ENCODE measurements at places on chromosomes 1 and 21.

DNA sequence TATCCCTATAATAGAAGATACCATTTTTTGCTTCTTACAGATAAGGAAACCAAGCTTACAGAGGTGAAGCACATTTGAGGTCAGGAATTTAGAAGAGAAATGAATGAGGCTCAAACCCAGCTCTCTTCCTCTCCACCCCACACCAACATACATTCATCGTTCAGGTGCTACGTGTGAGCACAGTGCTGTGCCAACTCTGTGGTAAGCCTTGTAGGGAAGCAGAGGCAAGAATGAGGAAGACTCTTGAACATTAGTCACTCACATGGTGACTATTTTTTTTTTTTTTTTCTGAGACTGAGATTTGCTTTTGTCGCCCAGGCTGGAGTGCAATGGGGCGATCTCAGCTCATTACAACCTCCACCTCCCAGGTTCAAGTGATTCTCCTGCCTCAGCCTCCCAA lies 314.0 kb downstream of the NTNG1 start:
- no peak for DNase-seq

- no peak for DNase-seq
Measured at GRCh38 chr1:25704267-25704691, 87.7 kb downstream of the MAN1C1 start.

- no peak for DNase-seq
Measured at GRCh38 chr1:4175566-4176405, 275.7 kb upstream of the C1orf174 start.

DNA sequence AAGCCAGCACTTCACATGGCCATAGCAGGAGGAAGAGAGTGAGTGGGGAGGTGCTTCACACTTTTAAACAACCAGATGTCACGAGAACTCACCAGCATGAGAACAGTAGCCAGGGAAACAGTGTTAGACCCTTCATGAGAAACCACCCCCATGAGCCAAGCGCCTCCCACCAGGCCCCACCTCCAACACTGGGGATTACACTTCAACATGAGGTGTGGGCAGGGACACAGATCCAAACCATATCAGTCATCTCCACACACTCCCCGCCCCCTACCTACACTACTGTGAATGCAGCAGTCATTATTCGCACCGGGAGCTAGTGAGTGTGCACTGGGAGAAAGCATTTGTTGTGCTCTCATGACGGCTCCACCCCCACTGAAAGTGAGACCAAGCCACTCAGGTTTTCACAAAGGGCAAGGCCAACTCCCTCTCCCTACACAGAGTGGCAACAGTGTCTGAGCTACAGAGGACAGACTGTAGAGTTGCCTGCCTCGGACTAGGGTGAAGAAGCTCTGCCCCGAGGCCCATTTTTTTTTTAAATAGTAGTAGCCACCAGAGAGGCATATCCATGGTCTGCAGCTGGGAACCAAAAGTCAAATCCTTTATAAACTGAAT lies 125.6 kb downstream of the BARHL2 start:
- DNase-seq, result no peak

- DNase-seq, result no peak
Measured at GRCh38 chr1:177914603-177915002, 55.3 kb downstream of the SEC16B start.

- DNase-seq, result peak; percentile 51
Measured at GRCh38 chr1:68228851-68229250, 3.5 kb downstream of the WLS start.

DNA sequence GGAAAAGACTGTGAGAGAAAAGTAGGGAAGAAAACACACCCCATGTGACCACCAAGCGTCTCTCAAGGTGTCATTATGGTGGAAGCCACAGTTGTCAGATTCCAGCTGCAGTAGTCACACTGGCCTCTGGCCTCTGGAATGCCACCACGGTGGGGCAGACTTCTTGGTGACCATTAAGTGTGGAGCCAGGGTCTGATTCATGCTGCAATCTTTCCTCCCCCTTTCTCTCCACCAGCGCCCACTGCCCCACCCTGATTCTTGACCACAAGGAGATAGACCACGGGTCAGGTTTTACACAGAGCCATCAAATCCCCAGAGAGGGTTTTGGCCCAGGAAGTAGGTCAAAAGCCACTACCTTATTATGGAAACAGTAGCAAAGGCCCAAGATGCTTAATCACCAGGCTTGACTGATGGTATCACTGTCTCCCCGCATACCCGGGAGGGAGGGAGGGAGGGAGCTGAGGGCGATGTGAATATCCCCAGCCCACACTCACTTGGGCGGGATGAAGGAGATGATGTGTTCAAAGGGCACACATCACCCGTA lies 52.7 kb upstream of the GRHL3 start:
- DNase-seq, result peak; percentile 67

GRCh38 chr1:65509912-65510680 lies 89.6 kb downstream of the LEPR start:
- DNase-seq, result peak; percentile 65

GRCh38 chr21:26972192-26972591 lies 5.3 kb upstream of the ADAMTS5 start:
- DNase-seq, result no peak

DNA sequence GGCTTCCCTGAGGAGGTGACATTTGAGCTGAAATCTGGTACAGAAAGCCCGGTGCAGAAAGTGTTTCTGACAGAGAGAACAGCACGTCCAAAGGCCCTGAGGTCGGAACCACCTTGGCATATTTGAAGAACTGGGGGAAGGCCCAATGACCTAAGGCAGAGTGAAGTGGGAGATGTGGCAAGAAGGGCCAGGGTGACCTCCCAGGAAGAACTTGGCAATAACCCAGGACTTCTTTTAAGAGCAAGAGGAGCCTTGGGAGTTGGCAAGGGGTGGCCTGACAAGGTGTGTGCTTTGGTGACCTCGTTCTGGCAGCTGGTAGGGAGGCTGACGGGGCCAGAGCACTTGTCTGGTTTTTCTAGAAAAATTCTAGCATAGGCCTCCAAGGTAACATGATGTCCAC lies 23.4 kb downstream of the TTC39A start:
- DNase-seq, result no peak

DNA sequence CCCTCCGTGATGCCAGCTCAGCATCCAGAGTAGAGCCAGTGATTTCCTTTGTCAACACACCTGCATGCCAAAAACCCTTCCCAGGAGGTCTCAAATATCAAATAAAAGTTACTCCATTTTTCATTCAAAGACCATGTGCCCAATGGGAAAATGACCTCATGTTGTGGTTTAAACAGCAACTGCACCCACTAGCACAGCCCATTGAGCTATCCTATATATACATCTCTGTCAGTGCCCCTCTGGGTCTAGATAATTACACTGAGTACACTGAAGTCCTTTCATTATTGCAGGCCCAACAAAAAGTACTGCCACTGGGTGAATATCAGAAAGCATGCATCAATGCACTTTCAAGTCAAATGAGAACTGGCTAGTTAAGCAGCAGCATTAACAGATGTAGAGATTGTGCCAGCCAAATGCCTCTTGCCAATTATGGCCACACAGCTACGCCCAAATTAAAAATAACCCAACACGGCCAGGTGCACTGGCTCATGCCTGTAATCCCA lies 117.7 kb downstream of the SLC45A1 start:
- no peak for DNase-seq

DNA sequence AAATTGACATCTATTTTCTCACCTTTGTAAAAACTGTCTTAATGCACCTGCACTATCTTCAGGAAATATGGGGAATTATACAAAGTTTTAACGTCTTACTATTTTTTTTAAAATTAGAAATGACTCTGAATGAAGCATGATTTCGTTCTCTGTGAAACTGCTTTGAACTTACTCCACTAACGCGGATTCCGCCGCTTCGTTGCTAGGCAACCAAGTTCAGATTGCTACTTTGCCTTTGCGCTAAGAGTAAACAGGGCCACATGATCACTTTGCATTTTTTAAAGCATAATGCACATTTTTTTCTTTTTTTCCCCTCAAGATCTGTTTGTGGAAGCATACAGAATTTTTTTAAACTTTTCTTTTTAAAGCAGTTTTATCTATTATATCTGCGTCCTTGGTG lies 690.5 kb downstream of the BRINP3 start:
- peak; percentile 25 for DNase-seq

GRCh38 chr1:24216276-24217074 lies 29.4 kb upstream of the IFNLR1 start:
- no peak for DNase-seq

- DNase-seq, result no peak
Measured at GRCh38 chr1:109770331-109771095, 6.8 kb upstream of the EPS8L3 start.

GRCh38 chr1:230130172-230130944 lies 63.3 kb downstream of the GALNT2 start:
- no peak for DNase-seq

DNA sequence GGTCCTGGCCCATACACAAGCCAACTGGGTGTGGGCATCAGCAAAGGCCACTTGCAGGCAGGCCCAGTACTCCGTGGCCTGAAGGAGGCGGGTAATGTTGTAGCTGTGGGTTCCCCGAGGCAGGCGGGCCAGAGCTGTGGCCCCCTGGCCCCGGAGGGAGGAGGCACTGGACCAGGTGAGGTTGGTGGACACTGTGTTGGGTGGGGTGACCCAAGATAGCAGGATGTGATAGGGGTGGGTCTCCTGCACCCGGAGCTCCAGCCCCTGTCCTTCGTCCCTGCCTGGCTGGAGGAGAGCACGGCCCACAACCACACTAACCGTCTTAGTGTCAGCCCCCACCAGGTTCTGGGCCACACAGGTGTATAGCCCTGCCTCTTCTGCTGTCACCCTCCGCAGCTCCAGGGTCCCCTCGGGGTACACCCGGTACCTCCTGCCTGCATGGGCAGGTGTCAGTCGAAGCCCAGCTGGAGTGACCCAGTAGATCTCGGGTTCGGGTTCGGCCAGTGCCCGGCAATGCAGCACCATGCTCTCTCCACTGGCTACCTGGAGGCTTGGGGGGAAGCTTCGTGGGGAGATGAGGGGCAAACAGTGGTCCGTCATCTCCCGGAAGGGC lies 67.3 kb downstream of the LRRN2 start:
- DNase-seq, result no peak

DNA sequence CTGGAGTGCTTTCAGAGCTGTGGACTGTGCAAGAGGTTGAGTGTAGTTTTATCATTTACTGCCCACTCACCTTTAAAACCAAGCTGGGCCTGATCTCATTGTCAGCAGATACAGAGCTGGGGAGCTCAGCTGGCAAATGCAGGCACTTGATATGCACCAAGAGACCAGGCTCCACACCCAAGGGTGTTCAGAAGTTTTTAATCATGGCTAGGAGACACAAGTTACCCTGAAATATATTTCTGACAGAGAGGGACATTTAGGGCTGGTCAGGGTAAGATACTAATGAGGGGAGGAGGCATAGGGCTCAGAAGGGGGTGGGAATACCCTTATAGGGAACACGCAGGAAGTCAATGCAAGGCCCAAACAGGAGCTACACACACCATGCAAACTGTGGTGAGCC lies 153.7 kb downstream of the ELAVL4 start:
- no peak for DNase-seq

- DNase-seq, result peak; percentile 13
Measured at GRCh38 chr1:232890340-232890943, 60.0 kb upstream of the NTPCR start.

GRCh38 chr1:157409927-157410326 lies 142.4 kb downstream of the FCRL5 start:
- DNase-seq, result no peak

DNA sequence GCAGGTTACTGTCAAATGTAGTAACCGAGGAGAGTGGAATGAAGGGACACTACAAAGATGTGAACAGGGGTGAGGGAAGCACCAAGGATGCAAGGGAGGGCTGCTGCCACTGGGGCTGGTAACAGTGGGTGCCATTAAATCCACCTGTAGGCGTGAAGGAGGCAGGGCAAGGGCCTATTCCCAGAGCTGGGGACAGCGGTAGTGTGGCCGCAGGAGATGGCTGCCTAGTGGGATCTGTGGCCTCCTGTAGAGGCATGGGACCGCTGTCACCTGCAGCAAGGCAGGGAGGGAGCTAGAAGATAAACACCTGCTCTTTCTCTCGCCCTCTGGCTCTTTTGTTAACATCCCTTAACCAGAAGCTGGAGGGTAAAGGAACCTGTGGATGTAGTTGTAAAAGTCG lies 80.5 kb upstream of the CNIH3 start:
- no peak for DNase-seq

DNA sequence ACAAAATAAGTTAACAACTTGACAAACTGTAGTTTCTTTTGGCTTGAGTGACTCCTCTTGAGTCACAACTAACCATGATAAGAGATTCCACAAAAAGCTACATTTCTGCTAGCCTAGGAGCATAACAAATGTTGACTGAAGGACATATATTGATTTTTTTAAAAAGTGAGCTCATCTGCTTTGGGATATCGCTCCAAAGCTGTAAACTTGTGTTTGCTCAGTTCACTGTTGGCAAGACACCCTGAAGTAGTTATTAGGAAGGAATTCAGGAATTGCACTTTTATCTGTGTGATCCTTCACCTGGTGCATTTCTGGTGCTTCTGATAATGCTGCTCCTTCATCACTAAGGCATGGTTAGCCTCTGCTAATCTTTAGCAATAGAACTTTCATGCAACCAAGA lies 23.7 kb downstream of the RWDD3 start:
- no peak for DNase-seq

GRCh38 chr1:186125511-186125910 lies 249.5 kb downstream of the TPR start:
- no peak for DNase-seq

DNA sequence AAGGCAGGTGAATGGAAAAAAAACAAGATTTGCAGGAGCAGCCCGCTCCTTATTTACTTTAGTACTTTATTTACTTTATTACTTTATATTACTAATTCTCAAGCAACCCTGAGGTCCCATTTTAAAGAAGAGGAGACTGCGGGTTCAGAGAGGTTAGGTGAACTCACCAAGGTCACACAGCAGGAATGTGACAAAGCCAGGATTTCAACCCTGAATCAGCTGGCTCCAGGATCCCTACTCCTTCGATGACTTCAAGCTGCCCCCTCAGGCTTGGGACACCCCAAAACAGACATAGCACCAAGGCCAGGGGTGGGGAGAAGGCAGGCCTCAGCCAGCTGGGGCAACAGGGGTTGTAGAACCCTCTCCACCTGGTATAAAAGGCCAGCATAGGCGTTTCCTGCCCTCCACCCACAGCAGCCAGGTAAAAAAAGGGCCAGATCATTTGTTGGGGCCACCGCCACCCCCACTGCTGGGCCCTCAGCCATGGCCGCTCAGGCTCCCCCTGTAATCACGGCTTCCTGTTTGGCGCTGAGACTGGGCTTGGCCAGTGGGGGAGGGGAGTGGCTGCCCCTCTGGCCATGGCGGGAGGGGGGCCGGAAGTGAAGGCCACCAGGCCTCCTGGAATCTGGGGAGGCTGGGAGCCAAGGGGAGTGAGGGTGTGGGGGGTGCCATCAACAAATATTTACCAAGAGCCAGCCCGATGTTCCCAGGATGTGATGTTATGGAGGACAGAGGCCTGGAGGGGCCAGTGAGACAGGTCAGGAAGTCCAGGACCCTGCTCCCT lies 6.6 kb downstream of the SDC3 start:
- peak; percentile 21 for DNase-seq

- peak; percentile 9 for DNase-seq
Measured at GRCh38 chr1:113375878-113376277, 14.4 kb upstream of the MAGI3 start.

Measured in choroid plexus epithelial cell (primary cell).